Smooth muscle cell of the pulmonary artery (primary cell): ENCODE measurements at places on chromosomes 3 and 15. TPM values are rescaled to one million over a fixed set of nuclear protein-coding genes. Genes with fewer than 3 reads are reported as not detected.

The KNG1 gene
- total RNA-seq: not detected in 2 replicates

The MESP2 gene
- total RNA-seq: 0.66 and 0.78 TPM in 2 replicates

The CRABP1 gene
- total RNA-seq: not detected in 2 replicates

The EEF1AKMT4 gene
- 2.2 and 2.9 TPM in 2 replicates for total RNA-seq

The GOLGA8J gene
- not detected in 2 replicates for total RNA-seq

The GOLGA8H gene
- total RNA-seq: 0.30 and 0.39 TPM in 2 replicates

The ADGRG7 gene
- total RNA-seq: 0.07 TPM in 1 of 2 replicates, not detected in the other

The COL6A6 gene
- total RNA-seq: 0.23 and 2.7 TPM in 2 replicates

The CSPG5 gene
- total RNA-seq: 0.26 and 0.30 TPM in 2 replicates

The ARGFX gene
- not detected in 2 replicates for total RNA-seq

The GASK1A gene
- 0.69 and 2.4 TPM in 2 replicates for total RNA-seq

The SEMA3G gene
- total RNA-seq: 0.03 and 0.13 TPM in 2 replicates

The DAZL gene
- not detected in 2 replicates for total RNA-seq

The SLC28A2 gene
- not detected in 2 replicates for total RNA-seq

The MYLK gene
- 235 and 500 TPM in 2 replicates for total RNA-seq

The C2CD4A gene
- 0.36 and 1.4 TPM in 2 replicates for total RNA-seq

The NMD3 gene
- total RNA-seq: 115 and 181 TPM in 2 replicates

The ECE2 gene
- 0.17 TPM in 1 of 2 replicates, not detected in the other for total RNA-seq

The PRR20G gene
- not detected in 2 replicates for total RNA-seq

The AHSG gene
- total RNA-seq: not detected in 2 replicates

The FETUB gene
- total RNA-seq: not detected in 2 replicates

The GOLGA6L7 gene
- not detected in 2 replicates for total RNA-seq

The CFAP91 gene
- 0.59 and 0.72 TPM in 2 replicates for total RNA-seq

The KY gene
- total RNA-seq: 1.4 and 3.5 TPM in 2 replicates

The STAB1 gene
- total RNA-seq: 0.50 and 0.59 TPM in 2 replicates

The RUVBL1 gene
- total RNA-seq: 41.6 and 50.4 TPM in 2 replicates

The RAB27A gene
- 9.1 and 14.3 TPM in 2 replicates for total RNA-seq

The TTC23 gene
- total RNA-seq: 24.6 and 29.1 TPM in 2 replicates

The CKMT1B gene
- not detected in 2 replicates for total RNA-seq

The ZWILCH gene
- 5.8 and 11.7 TPM in 2 replicates for total RNA-seq

The RASSF1 gene
- total RNA-seq: 34.3 and 37.3 TPM in 2 replicates

The SI gene
- total RNA-seq: not detected in 2 replicates

The SCN11A gene
- under 0.01 TPM in 1 of 2 replicates, not detected in the other for total RNA-seq

The GADL1 gene
- total RNA-seq: 0.07 TPM in 1 of 2 replicates, not detected in the other

The ATP13A5 gene
- not detected in 2 replicates for total RNA-seq

The OR5K1 gene
- not detected in 2 replicates for total RNA-seq

The FNDC3B gene
- 252 and 258 TPM in 2 replicates for total RNA-seq

The ZNF774 gene
- total RNA-seq: 2.5 and 2.8 TPM in 2 replicates

The CEMIP gene
- total RNA-seq: 360 and 994 TPM in 2 replicates

The ITPR1 gene
- 126 and 141 TPM in 2 replicates for total RNA-seq

The ALS2CL gene
- total RNA-seq: 1.8 and 3.2 TPM in 2 replicates

The ANKDD1A gene
- 6.7 and 9.1 TPM in 2 replicates for total RNA-seq

The MYL3 gene
- total RNA-seq: not detected in 2 replicates

The C3orf70 gene
- total RNA-seq: 0.46 and 1.6 TPM in 2 replicates

The PGBD4 gene
- 3.6 and 3.9 TPM in 2 replicates for total RNA-seq

The PAQR5 gene
- total RNA-seq: 0.03 and 2.7 TPM in 2 replicates

The SV2B gene
- under 0.01 TPM in 1 of 2 replicates, not detected in the other for total RNA-seq

The GOLGB1 gene
- 52.6 and 66.0 TPM in 2 replicates for total RNA-seq

The PRR23E gene
- not detected in 2 replicates for total RNA-seq

The GOLGA8Q gene
- total RNA-seq: 1.1 and 1.9 TPM in 2 replicates

The MORC1 gene
- total RNA-seq: not detected in 2 replicates

The SLC22A13 gene
- total RNA-seq: 0.46 and 1.2 TPM in 2 replicates

The GLT8D1 gene
- 106 and 149 TPM in 2 replicates for total RNA-seq

The KBTBD8 gene
- total RNA-seq: 3.1 and 4.2 TPM in 2 replicates

The CD86 gene
- not detected in 2 replicates for total RNA-seq

The AKAP13 gene
- total RNA-seq: 60.5 and 87.2 TPM in 2 replicates
